ENCODE measurements at places on chromosomes 1 and 21.

- DNase-seq, result no peak
Measured at GRCh38 chr21:40882192-40882915, 35.4 kb upstream of the DSCAM start.

DNA sequence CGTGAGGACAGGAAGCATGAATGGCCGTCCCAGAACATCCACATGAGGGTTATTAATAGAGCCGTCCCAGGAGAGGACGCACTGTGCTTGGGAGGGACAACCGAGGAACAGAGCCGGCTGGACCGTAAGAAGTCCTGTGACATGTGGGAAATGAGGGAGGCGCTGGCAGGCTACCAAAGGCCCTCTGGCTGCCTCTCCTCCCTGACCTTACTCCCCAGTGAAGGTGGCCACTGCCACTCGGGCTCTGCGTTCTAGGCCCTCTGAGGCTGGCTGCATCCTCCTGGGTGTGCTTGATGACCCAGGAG is 15.5 kb upstream of the NPPB start:
- no peak for DNase-seq

DNA sequence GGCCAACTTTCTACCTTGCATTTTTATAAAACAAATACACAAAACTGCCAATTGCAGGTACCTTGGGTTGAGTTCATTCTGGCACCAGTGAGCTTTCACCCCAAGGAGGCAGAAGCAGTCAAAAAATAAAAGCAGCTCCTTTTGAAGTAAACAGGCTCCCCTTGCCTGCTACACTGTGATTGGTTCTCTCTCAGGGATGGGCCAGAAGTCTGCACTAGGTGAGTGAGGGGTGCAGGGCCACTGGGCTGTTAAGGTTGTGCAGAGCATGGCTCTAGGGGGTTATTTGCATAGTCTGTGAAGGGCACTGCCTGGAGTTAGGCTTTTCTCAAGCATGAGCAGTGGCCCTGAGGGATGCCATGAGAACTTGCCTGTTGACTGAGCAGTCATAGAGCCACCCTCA is 39.1 kb downstream of the AKNAD1 start:
- no peak for DNase-seq

- DNase-seq, result no peak
Measured at GRCh38 chr1:145717833-145718232, 1.5 kb upstream of the CD160 start.

DNA sequence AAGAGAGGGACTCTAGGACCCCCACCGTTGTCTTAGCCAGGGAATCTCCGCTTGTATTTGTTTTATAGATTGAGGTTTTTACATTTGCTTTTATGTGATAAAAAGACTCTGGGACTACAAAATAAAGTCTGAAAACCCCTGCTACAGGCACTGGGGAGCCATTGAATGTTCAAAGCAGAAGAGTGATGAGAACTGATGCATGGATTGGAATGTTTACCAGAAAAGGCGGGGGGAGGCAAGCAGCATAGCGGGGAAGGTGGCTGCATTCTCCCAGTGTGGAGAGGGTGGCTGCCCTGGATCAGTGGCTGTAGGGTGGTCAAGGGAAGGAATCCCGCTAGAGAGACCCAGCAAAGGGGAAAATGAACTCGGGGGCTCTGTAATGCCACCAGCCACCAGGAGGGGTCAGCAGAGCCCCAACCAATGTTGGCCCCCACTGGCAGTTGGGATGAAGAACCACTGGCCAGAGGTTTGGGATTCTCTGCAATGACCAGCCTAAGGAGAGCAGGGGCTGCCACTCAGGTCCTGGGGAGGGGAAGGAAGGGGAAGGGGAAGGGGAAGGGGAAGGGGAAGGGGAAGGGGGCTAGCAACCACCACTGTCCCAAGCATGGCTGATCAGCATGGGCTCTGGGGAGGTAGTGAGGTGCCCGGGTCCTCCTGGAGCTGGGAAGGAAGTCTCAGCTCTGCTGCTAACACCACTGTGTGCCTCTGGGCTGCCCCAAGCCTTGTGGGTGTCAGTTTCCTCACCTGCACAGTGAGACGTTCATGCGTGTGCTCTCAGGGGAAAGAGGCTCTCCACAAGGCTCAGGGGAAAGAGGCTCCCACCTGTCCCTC is 19.2 kb upstream of the PEF1 start:
- no peak for DNase-seq

GRCh38 chr1:214581785-214582184 is 21.2 kb upstream of the CENPF start:
- DNase-seq, result peak; percentile 78

DNA sequence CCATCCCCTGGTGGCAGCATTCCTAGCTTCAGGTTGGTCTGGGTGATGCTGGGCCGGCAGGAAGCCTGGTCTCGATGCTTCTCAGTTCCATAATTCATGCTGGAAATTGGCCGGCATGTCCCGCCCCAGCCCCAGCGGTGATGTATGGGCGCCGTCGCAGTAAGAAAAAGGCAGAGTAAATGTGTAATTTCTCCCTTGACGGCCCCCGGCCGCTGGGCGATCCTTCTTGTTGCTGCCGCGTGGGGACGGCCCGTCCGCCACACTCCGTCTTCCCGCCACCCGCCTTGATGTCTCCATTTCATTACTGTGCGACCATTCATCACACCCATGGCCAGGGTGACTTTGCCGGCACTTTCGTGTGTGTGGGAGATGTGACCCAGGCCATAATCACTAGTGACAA is 8.5 kb downstream of the DMAP1 start:
- no peak for DNase-seq

DNA sequence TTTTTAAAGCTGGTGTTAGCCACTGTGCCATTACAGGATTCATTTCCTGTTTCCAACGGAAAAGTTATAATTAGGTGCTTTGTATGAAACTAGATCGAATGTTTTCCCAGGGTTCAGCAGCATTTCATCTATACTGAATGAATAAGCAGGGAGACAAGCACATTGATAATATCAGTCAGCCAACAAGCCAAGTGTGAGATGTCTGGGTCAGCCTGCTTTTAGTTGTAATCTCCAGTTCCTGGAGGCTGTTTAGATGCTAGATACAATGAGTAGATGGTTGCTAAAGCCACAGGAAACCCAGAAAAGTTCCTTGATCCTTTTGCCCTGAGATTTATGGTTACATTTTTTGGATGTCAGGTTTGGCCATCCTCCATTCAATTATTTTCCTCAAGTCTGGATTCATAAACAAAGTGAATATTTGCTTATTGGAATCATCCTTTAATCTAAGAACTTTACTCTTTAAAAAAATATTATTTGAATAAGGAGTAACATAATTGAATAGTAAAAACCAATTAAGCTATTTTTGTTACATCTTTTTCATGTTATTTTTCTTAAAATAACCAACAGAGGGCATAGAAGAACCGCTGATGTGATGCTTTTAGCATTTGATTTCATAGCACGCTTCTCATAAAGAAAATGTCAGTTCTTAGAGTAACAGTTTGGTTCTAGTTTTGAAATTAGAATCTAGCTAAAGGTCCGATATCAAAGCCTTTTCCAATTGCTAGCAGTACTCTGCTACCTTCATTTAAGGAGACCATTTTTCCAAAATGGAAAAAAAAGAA is 76.6 kb downstream of the HSPA13 start:
- no peak for DNase-seq

- DNase-seq, result no peak
Measured at GRCh38 chr1:1900883-1901640, 10.2 kb upstream of the GNB1 start.

DNA sequence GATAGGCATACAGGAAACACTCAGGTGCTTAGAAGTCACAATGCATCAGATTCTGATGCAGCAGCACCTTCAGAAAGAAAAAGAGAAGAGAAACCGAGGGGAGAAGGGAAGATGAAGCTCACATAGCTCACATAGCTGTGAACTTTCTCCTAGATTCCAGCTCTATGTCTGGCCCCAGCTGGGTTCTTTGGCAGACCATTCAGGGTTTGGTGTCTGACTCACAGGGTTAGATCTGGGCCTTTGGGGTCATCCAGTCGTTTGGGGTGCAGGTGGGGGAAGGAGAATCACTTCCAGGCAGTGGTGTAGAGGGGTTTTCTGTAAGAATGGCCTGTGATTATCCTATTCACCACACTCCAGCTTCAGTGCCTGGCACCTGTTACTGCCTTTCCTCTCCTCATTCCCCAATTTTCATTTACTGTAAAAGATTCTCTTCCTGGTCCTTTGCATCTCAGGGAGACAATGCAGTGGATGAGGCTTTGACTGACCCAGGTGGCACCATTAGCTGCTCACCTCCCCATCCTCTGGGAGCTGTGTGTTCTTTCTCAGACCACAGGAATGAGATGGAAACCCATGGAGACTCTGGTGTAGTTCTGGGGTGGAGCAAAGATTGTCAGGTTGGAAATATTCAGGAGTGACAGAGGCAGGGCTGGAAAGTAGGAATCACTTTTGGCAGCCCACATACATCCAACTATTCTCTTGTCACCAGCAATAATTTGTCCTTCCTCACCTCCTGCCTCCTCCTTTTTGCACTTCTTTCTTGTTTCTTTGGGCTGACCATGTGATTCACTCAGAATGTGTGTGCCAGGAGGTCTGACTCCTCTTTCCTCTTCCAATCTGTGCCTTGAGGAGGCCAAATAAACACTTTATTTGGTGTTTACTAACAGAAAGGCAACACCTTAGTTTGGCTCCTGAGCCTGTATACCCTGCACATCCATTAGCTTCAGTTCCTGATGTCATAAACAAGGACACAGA is 103.3 kb downstream of the PAPPA2 start:
- peak; percentile 26 for DNase-seq

Measured in GM04503 (cell line).